ENCODE measurements at places on chromosomes 12 and 14. TPM values are rescaled to one million over a fixed set of nuclear protein-coding genes. Genes with fewer than 3 reads are reported as not detected.

The E2F7 gene
- total RNA-seq = 9.8 TPM

The MFAP5 gene
- total RNA-seq = under 0.01 TPM

The IL23A gene
- total RNA-seq = not detected

The MYF5 gene
- total RNA-seq = not detected

The DDX23 gene
- 98.9 TPM for total RNA-seq

The VRTN gene
- total RNA-seq = not detected

The POP5 gene
- total RNA-seq = 26.4 TPM

The GPR84 gene
- not detected for total RNA-seq

The PLA2G1B gene
- not detected for total RNA-seq

The STK38L gene
- 31.1 TPM for total RNA-seq

The VCPKMT gene
- total RNA-seq = 5.6 TPM

The NABP2 gene
- 22.6 TPM for total RNA-seq

The TAS2R10 gene
- 0.66 TPM for total RNA-seq

The RDH5 gene
- 2.8 TPM for total RNA-seq

The PRKAG1 gene
- total RNA-seq = 48.8 TPM

The GPR132 gene
- not detected for total RNA-seq

The LHX5 gene
- total RNA-seq = not detected

The TTC6 gene
- total RNA-seq = 0.36 TPM

The LRRC43 gene
- 0.72 TPM for total RNA-seq

The NR1H4 gene
- total RNA-seq = not detected

The HOTAIR gene
- not detected for total RNA-seq

The TEX52 gene
- not detected for total RNA-seq

The FKBP4 gene
- total RNA-seq = 62.3 TPM

The SYCP3 gene
- 0.09 TPM for total RNA-seq

The OAS1 gene
- 4.9 TPM for total RNA-seq

The C2CD5 gene
- 14.3 TPM for total RNA-seq

The MIP gene
- not detected for total RNA-seq

The RND1 gene
- 1.5 TPM for total RNA-seq

The AKAP3 gene
- total RNA-seq = 0.47 TPM

The PTCSC3 gene
- not detected for total RNA-seq

The RNU4-1 gene
- 465 TPM for total RNA-seq

The TEAD4 gene
- 25.7 TPM for total RNA-seq

The CLIP1 gene
- 39.3 TPM for total RNA-seq

The RASSF8 gene
- 75.2 TPM for total RNA-seq

The SIX6 gene
- total RNA-seq = not detected

The GPR68 gene
- 1.3 TPM for total RNA-seq

The NDRG2 gene
- 0.09 TPM for total RNA-seq

The ACRBP gene
- total RNA-seq = 0.28 TPM

The SLC6A13 gene
- total RNA-seq = 0.09 TPM

The FAM181A gene
- not detected for total RNA-seq

The BDKRB1 gene
- total RNA-seq = not detected

The SETD3 gene
- total RNA-seq = 53.8 TPM

The RBMS2 gene
- 25.3 TPM for total RNA-seq

Measured in endothelial cell of coronary artery (primary cell).